AG10803 (cell line): ENCODE measurements at places on chromosomes 5 and 9.

DNA sequence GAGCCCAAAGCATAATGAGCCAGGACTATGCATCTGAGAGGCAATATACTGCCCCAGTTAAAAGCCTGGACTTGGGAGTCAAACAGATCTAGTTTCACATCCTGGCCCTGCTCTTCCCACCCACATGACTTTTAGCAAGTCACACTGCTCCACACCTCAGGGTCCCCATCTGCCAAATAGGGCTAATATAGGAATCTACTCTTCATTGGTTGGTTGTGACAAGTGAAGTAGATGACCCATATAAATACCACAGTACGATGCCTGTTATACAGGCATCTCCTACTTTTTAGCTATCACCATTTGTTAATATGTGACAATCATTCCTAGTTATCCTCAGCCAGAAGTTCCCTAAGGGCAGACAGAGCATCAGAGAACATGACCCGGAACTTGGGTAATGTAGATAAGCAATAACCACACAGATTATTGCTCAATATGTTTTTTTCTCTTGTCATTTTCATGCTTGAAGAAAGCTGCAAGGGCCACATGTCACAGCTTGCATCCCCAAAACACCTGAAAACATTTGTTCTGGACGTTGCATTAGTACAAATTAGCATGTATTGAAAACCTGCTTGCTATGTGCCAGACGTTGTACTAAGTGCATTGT, 20.4 kb downstream of the ADAM19 start:
- DNase-seq = no peak

- peak; percentile 12 for DNase-seq
These were observed 143.5 kb upstream of the MRPS30 start for GRCh38 chr5:44665101-44665701.

GRCh38 chr5:149310488-149310887, 34.8 kb upstream of the GRPEL2 start:
- DNase-seq = no peak

DNA sequence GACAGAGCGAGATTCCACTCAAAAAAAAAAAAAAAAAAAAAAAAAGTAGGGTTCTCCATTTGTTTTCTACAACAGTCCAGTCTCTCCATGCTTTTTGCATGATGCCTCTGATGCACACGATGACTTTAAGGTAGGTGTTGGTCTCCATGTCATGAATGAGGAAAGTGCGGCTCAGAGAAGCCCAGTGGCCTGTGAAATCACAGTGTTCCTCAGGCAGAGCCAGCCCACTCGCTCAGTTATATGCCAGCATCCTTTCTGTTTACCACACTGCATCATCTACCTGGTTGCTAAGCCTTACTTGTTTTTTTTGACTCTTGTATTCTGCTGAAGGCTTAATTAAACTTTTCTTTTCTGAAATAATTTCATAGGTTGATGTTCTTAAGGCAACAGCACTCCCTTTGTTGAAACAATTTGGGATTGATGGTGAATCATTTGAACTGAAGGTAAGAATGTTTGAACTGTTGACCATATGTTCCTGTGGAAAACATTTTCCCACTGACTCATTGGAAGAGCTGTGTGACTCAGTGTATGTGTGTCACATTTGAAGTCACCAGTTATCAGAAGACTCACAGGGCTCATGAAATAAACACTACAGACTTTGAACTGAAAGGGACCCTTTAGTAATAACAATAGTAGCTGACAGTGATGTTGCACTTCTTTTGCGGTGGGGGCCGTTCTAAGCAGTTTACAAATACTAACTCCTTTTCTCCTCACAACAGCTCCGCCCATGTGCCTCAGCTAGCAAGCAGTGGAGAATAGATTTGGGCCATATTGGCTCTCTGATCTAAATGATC, 40.2 kb downstream of the RCL1 start:
- DNase-seq = peak; percentile 96

DNA sequence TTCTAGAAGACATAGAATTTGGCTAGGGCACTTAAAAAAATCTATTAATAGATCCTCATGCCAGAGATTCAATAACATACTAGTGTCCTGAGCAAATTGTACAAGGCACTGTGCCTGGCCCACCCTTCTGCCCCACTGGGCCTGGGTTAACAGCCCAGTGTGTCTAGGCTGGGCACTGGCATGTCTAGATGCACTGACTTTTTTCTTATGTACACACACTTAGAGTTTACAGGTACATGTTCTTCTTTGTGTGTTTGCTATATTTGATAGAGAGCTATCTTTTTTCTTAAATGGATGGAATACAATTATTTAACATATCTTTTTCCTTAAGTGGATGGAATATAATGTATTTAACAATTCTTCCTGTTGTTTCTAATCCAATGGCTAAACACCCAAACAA, 241.5 kb downstream of the AUH start:
- DNase-seq = no peak

DNA sequence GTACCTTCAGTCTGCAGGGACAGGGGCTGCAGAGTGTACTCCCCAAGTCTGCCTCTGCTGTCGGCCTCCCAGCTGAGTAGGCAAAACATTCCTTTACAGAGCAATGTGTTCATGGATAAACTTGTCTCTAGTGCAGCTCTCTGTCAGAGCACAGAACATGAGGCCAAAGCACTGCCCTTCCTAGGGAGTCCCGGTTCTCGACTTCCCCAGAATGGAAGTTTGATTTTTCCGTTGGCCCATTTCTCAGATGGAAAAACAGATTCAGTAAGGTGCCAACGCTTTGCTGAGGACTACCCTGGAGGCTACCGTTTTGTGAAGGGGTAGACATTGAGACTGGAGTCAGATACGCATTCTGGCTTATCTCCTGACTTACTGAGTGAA, 422 bp upstream of the TRIM32 start:
- DNase-seq = peak; percentile 25

DNA sequence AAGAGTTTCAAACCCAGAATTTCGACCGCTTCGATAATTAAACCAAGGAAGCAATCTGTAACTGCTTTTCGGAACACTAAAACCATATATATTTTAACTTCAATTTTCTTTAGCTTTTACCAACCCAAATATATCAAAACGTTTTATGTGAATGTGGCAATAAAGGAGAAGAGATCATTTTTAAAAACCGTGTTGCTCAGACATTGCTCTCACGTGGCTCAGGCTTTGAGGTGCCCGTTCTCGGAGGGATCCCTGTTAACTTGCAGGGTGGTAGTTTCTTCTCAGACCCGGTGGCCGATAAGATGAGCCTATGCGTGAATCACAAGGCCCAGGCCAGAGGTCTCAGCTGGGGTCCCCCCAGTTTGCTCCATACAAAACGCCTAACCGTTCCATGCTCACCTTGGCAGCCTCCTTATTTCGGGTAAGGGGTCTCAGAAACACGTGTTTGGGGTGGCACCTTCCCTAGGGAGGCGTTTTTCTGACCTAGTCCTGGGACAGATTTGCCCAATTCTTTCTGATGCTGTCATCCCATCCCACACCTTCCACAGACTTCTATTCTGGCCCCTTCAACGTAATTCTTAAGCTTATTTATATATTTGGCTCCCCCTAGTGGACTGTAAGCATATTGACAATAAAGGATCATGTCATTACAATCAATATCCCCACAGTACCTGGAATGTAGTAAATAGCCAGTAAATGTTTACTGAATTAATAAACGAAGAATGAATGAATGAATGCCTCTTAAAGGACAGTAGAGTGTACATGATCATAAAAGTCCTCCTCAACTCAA, 48.1 kb downstream of the THBS4 start:
- peak; percentile 85 for DNase-seq

DNA sequence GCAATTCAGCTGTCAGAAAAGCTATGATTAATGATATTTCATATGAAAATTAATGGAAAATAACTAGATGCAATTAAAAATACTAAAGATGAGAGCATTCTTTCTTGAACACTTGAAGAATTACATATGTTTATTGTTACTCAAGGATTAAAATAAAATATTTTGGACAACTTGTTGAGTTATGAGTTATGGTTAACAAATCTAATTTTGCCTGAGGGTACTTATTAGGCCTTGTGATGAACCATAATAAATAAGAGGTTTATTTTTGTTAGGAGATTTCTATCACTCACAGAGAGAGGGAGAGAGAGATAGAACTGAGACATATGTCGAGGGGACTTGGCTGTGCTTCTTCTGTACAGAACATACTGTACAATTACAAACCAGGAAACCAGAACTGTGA, 183.7 kb downstream of the ISL1 start:
- DNase-seq = no peak

DNA sequence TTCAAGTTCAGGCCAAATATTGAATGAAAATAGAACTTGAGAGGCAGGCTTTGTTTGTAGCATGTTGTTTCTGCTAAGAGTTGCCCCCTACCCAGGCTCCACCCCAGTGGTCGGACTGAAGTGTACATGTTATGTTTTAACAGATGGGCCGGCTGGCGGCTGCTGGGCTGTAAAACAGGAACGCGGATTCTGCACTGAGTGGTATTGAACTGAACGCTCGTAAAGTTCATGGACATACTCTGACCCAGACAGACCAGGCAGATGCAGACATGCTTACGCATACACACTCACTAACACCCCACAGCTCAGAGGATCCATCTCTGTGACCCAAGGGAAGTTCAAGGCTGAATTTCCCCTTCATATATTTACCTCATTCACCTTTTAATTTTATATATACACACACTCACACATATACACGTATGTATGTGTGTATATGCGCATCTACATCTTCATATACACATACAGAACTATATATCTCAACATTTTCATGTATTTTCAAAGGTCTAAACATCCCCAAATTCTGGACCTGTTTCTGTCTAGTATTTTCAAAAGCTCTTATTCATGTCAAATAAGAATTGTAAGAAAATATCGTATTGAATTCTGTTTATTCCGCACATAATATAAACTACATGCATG, 1.4 kb downstream of the MARCHF3 start:
- DNase-seq = no peak

- DNase-seq = peak; percentile 39
These were observed 14.2 kb upstream of the CCDC180 start for GRCh38 chr9:97293207-97293721.

DNA sequence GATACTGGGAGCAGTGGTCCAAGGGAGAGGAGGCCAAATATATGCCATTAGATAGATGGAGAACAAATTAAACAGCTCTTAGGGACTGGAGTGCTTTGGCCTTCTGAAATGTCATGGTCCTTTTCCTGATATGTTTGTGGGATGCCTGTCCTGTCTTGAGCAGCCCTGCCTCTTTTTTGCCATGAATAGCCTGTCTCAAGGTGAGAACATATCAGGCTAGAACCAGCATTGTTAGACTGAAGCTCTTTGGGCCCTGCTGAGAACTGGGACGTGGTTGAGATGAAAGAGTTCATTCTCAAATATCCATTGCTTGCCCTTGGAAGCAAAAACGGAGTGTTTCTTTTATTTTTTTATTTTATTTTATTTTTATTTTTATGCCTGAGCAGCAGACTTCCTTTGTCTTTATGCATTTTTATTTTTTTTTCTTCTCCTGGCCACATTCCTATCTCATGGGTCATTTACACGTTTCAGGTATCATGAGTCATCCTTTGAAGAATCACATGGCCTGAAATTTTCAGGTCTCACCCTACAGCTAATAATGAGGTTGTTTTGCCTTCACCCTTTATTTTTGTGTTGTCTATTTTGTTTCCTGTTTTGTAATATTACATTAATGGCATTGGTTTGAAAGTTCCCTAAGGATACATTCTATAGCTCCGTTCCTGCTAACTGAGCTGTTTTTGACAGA, 371.4 kb downstream of the PSAT1 start:
- DNase-seq = no peak

GRCh38 chr9:136057236-136058081, 37.6 kb downstream of the NACC2 start:
- DNase-seq = no peak

DNA sequence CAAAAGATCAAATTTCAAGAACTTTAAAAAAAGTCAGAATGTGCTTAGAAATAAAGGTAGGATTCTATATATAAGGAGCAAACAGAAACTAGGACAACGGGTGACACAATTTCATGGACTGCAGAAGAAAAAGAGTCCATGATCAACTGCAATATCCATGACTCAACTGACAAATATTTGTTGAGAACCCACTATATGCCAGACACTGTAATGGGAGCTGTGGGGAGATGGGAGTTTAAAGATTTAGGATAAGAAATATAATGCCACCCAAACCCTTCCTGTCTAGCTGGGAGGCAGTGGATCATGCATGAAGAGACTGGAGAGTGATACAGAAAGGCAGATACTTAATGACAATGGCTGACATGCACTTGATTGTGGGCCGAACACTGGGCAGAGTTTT, 27.6 kb upstream of the CCDC112 start:
- DNase-seq = no peak

DNA sequence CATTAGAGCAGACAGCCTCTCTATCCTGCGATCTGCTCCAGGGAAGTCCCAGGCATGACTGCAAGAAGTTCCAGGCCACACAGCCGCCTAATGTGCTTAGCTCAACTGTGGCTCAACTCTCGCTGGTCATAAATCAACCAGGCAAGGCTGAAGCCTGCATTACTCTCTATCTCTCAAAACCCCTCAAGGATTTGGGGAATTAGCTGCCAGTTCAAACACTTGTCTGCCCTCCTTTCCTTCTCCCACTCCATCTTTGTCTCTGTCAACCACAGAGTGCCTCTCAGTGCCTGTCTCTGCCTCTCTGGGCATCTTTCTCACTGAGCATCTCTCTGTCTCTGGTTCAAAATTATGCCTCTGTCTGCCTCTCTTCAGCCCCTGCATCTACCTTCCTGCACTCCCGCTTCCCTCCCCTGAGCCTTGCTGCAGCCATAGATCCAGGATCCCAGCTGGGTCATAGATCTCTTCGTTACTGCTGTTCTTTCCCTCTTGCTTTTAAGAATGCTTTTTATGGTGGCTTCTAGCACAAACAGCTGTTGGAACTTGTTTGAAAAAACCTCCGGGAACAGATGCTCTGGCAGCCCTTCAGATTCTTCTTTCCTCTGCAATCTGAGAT, 27.9 kb upstream of the GALNT10 start:
- DNase-seq = peak; percentile 40

- peak; percentile 62 for DNase-seq
These were observed 194.4 kb upstream of the CDKN2B start for GRCh38 chr9:22203371-22204138.

DNA sequence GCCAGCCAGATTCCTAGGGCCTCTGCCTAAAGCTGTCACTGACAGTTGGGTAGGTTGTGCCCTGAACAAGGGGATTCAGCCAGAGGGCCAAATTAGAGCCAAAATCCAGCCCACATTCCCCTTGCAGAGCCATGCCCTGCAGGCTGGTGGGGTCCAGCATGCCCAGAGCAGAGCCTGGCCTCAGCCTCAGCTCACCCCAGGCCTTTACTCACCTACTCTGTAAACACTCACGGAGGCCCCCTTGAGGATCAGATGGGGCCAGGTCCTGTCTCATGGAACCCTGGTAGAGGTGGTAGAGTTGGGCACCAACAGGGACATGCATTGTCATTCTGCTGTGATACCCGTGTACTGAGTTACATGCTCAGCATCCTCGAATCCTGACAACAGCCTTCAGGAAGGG, 74.9 kb downstream of the LMX1B start:
- DNase-seq = no peak

- DNase-seq = no peak
These were observed 14.7 kb upstream of the SMIM32 start for GRCh38 chr5:136207631-136208030.
